Omental fat pad (tissue), 4 donors: ENCODE measurements at places on chromosomes 1 and 21. TPM values are rescaled to one million over a fixed set of nuclear protein-coding genes. Genes with fewer than 3 reads are reported as not detected.

DNA sequence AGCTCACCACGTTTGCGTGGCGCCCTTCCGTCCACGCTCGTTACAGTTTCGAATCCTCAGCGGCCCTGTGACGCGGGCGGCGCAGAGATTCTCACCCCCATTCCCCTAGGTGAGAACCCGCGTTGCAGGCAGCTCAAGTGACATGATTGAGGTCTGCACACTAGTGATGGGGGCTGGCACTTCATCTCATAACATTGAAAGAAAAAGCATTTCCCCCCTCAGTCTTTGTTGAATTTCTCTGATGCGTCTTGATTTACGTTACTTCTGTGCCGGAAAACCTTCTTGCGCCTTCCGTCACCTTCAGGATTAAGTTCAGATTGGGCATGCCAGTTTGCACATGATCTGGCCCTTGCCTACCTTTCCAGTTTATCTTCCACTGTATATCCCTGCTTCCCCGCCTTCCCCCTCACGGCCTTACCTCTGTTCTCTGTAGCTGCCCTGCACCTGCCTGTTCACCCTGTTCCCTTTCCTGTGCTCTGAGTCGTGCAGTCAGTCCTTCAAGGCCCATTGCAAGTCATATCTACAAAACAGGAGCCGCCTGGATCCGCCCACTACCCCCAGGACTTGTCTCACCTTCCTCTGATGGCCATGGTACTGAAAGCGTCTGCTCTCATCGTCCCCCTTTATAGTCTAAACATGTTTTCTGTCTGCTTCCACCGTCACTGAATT, 1.1 kb downstream of the CTPS1 start:
- DNase-seq: no peak

- no peak for DNase-seq
Observed at GRCh38 chr1:201310986-201311355, 27.7 kb downstream of the PKP1 start.

Gene KRTAP10-8
- total RNA-seq: not detected

Gene BTBD19
- 16.2 TPM for total RNA-seq

Gene NBPF3
- total RNA-seq: 4.6 TPM

Gene NPL
- total RNA-seq: 39.9 TPM
